Brain (organoid and tissue), 16 donors: ENCODE measurements at places on chromosomes 5 and 9.
A peak's percentile ranks its signal among the peaks of the same experiment; 100 is the strongest.

DNA sequence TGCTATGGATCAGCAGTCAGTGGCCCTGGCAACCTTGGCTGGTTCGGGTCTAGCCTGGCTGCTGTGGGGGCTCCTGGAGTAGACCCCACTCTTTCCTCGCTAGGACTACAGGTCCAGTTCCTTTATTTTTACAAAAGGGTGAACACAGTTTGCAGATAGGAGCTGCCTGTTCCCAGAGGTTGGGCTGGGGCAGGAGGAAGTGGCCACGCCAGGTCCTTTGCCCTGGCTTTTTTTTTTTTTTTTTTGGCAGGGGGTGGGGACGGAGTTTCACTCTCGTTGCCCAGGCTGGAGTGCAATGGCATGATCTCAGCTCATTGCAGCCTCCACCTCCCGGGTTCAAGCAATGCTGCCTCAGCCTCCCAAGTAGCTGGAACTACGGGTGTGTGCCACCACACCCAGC lies 7.9 kb downstream of the SLC2A6 start:
- no peak for DNase-seq

DNA sequence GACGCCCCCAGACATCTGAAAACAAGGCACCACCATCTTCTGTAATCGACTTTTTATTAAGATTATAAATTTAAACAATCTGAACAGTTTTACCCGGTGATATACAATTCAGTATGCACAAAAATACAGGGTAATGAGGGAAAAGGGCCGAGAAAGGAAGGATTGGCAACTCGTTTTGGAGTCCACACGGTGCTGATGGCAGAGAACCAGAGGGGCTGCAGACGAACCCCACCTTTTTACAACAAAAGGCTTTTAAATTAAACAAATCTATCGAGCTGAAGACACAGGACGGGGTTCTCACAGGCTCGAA lies 2.6 kb downstream of the IER5L start:
- no peak for DNase-seq

DNA sequence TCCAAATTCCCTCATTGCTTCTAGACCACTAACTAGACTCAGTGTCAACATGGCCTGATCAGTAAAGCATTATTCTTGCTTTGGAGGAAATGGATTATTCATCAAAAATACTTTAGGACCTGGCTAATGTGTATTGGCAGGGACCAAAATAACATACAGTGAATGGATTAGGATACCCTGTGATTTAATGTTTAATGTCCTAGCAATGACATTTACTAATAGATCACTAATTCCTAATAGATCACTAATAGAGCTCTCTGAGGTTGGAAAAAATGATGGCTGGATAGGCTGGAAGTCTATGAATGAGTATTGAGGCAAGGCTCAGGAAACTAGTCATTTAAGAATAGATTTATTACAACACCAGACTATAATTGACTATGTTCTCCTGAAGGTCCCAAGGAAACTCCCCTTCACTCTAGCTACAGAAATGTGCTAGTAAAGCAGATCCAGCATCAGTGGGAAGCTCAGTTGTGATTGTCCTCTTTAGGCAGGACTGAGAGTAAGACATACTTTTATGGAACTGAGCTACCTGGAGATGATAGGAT lies 46.1 kb upstream of the CHSY3 start:
- no peak for DNase-seq

DNA sequence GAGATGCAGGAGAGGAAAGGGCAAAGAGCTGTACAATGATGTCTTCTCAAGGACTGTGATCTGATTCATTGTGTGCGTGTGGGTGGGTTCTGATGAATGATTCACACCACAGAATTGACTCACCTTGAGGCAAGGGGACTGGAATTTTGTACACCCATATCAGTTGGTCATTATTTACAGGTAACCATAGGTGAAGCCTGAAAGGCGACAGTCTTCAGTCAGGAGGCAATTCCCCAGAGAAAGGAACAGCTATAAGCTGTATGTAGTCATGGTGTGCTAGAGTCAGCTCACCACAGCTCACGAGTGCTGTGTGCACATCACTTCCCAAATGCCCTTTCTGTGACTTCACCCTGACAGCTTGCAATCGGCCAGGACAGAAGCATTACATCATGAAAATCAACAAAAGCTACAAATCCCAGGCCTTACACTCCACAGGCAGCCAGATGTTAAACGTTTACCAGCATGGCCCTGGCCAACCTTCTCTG lies 87.6 kb upstream of the RPS23 start:
- no peak for DNase-seq

DNA sequence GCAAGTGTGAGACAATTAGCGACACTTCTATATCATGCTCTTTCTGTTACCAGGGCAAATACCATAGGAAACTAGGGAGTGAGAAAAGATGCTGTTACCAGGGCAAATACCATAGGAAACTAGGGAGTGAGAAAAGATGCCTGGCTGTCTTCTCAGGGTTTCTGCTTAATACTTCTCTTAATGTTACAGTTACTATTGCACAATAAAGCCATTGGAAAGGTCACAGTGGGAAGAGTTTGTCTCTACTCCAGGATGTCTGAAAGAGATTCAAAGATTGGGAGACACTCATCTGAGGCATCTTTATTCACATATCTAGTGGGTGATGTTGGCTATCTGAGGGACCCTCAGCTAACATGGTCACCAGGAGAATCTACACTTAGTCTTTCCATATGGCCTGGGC lies 431.7 kb upstream of the POU5F2 start:
- no peak for DNase-seq

GRCh38 chr9:117555964-117556629 lies 141.2 kb upstream of the ASTN2 start:
- DNase-seq: no peak

DNA sequence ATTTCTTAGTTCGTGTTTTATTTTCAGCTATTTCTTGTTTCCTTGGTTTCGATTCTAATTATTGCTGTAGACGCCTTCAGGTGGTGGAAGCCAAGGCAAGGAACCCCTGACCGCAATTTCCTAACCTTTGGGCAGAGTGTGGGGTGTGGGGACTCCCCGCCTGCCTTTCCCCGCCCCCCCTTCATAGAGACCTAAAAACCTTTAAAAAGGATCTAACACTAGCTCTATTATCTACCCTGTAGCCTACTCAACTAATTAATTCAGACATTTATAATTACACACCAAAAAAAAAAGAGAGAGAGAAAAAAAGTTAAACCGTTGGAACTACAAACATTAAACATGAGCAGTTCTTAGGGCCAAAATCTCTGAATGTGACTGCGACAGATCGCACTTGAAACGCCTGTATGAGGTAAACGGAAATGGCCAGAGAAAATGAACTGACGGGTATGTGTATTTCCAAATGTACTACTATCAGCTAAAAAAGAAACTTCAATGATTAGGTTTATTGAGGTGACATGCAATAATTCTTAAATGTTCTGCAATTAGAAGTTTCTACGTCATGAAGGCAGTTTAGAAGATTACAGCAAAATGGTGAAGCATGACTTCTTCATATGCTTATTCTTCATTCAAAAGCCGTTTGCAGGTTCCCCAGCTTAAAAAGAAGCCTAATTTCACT lies 19.0 kb upstream of the FER start:
- DNase-seq: peak; percentile 12

- DNase-seq: no peak
Observed at GRCh38 chr9:136747161-136748060, 914 bp downstream of the LCN6 start.

DNA sequence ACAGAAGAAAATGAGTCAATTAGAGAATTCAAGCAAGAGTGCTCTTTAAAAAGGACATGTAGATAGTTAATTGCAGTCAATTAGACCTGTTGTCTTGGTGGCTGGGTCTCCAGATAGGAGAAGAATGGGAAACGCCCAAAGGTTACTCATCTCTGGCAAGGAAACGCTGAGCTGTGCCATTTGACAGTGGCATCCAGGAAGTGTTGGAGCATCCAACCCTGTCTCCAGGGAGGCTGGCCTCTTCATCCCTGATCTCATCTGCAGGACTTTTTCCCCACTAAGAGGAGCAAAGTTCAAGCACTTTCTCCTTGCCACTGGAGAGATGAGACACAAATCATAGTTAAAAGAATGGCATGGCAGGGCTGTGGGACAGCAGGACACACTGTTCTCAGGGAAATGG lies 111.7 kb upstream of the MSX2 start:
- no peak for DNase-seq

GRCh38 chr9:127154003-127154389 lies 31.6 kb upstream of the ANGPTL2 start:
- DNase-seq: no peak

DNA sequence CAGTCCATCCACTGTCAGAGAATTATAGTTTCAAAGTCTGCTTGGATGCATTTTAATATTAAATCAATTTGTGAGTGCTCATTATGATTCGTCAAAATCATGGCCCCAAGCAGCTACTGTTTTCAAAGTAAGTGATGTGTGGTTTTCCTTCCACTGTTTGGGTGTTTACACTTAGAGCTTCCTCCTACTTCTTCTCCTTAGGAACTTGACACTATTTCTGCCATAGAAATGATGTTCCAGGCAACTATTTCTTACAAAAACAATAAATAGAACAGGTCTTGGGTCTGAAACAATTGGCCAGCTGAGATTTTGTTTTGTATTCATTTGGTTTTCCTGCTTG lies 132.8 kb upstream of the RAI14 start:
- DNase-seq: no peak

DNA sequence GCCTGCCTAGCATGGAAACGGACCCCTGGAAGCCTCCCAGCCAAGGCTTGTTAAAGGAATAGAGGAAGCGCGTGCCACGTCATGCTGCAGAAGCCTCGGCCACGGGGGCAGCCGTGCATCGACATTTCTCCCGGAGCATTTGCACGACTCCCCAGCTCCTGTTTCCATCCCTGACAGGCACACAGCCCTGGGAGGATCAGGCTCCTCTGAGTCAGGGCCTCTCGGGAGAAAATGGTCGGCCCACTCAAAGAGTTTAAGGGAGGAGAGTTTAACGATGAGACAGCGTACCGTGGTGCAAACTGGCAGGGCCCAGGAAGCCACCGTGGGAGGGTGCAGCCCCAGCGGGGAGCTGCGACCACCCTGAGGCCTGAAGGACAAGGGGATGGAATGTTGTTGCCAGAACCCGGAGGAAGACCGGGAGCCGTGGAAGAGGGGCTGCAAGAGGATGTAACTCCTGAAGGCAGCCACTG lies 213.6 kb downstream of the PAX5 start:
- no peak for DNase-seq

- DNase-seq: no peak
Observed at GRCh38 chr5:134242146-134242545, 16.3 kb upstream of the PPP2CA start.

DNA sequence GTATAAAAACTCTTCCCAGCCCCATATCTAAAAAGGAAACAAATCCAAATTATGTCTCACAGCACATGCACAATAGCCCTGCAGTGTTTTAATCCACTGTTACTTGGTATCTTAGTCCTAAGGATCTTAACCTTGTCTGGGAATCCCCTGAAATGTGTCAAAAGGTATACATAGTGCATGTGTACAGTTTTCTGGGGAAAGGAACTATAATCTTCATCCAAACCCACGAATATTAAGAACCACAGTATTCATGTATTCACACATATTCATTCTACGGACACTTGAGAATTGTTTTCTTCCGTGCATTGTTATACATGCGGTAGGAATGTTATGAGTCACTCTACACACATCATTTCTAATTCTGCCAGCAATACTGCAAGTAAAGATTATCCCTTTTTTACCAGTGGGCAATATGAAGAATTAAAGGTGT lies 47.8 kb upstream of the SNX2 start:
- no peak for DNase-seq

- no peak for DNase-seq
Observed at GRCh38 chr5:121945261-121945660, 16.5 kb upstream of the SRFBP1 start.

DNA sequence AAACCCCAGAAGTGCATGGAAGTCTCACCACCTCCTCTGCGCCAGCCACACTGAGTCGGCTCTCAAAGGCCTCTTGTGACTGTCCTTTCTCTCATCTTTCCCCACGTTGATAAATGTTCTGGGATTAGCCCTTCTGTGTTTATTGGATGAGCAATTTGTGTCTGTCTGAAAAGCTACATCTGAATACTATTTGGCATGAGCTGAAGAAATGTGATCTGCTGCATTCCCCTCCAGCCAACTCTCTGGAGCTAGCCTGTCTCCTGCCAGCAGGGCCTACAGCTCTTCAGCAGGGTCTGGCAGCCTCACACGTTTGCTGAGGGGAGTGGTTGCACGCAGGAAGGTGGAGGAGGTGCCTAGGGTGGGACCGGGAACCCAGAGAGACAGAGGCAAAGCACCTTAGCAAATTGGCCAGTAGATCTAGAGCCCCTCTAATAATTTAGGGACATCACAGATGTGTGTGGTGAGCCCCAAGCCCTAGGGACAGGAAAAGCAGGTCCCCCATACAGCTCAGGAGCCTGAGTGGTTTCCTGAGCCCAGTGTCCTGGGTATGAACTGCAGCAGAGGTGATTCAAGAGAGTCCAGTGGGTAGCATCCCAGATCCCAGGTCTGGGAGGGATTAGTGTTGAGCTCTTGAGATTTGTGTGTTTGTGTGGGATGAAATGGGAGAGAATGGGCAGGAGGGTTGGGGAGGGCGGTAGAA lies 20.5 kb upstream of the B4GALT1 start:
- no peak for DNase-seq

DNA sequence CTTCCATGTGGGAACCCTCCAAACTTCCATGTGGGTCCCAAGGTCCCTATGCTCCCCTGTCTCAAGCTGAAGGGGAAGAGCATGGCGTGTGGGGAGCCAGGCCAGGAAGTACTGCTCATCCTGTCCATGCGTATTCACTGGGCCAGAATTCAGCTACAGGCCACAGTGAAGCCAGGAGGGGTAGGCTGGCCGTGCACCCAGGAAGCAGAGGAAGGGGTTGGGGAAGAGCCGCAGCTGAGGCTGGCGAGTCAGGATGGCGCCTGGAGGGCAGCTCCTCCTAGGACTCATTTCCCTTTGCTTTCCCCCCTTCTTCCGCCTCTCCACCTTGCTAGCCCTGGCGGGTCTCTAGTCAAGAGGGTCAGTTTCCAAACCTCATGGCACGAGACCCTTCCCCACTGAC lies 57.4 kb downstream of the ROPN1L start:
- no peak for DNase-seq

DNA sequence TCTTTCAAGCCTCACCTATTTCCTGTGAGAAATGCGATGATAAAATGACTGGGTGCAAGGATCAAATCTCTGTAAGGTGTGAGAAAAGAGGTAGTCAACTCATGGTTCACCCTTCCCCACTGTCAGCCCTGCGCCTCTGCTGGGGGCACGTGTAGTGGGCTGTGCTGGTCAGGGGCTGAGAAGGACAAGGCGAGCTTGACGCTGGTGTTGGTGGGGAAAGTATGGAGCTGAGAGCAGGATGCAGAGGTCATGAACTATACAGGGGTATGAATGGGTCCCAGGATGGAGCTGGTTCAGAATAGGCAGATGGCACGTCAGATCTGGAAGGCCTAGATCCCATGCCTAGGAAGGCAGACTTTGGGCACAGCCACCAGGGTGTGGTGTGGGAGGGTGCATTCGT lies 20.6 kb downstream of the PITX1 start:
- DNase-seq: no peak

DNA sequence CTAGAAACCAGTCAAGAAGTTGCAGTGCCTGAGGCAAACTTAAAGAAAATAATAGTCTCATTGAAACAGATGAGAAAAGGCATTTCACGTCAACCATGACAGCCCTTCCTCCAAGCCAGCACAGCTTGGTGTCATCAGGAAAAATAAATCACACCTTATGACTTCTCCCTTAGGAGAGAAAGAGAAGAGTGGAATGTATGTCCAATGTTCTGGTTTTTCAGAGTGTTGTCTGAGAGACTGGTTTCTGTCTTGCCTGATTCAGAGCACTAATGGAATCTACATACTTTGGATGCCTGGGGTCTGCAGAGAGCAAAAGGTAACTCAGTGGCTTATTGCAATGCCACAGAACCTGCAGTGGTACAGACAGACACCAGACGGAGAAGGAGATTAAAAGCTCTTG lies 105.5 kb upstream of the PDE4D start:
- DNase-seq: no peak

- DNase-seq: no peak
Observed at GRCh38 chr5:136089791-136090190, 42.9 kb upstream of the SMAD5 start.
